ENCODE measurements at places on chromosomes 2 and 18.

- DNase-seq, result no peak
Observed at GRCh38 chr2:110655701-110656100, 22.2 kb downstream of the BUB1 start.

- DNase-seq, result no peak
Observed at GRCh38 chr2:122328816-122329215, 573.4 kb downstream of the TSN start.

- DNase-seq, result no peak
Observed at GRCh38 chr2:120743657-120744056, 8.0 kb downstream of the GLI2 start.

DNA sequence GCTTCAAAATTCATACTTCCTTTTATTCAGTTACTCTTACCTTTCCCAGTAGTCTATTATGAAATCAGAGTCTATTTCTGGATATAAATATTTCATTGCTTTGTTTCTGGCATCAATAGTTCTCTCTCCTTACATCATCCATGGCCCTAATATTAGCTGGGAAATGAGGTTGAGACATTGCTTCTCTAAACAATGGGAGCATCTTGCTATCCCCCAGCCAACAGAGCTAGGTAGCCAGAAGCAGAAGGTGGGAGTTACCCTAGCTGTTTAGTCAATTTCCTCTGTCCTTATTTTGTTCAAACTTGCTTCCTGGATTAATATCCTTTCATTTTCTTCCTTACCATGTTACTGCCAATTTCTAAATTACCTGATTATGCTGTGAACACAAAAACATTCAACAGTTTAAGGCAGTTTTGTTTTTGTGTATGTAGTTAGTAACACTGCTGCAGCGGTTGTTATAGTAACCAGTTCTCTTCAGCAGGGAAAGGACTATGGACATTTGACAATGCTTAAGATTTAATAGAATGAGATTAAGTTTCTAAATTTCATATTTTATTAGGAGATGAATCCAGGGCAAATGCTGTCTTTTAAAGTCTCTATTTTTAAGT lies 160.5 kb upstream of the KCNJ3 start:
- no peak for DNase-seq
